ENCODE measurements at places on chromosomes 4 and X.

DNA sequence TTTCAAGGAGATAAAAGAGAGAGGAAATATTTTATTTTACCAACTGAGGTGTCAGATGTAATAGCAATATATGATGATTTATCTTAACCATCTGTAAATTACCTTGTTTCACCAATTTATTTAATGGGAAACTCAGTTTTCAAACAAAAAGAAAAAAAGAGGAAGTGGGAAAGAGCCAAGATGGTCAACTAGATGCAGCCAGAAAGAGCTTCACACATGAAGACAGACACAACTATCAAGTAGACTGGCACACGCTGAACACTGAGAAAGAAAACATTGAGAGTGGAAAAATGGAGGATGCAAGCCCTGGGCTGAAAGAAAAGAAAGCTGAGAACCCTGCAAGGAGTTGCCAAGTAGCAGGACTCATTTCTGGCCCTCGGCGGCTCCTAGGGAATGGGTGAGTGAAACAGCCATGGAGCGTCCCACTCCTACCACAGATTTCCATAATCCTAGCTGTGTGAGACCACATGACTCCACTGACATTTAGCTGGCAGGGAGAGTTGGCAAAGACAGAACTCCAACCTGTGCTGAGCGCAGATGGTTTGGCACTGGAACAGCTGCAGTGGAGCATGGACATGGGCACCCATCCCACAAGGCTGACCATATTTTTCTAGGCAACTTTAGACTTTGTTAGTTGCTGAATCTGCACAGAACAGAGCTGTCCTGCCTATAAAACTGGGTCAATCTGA lies 409.3 kb downstream of the FAM47B start:
- DNase-seq, result no peak

DNA sequence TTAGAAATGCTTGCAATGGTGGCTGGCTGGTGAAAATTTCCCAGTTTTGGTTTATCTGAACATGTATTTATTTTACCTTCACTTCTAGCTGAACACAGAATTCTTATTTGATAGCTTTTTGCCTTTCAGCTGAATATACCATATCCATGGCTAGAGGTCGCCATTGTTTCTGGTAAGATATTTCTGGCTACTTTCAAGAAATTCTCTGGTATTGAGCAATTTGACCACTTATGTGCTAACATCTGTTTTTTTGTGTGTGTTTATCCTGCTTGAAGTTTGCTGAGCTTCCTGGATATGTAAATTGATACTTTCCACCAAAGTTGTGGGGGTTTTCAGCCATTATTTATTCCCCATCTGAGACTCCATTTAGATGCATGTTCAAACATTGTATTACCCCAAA lies 75.4 kb downstream of the FBXW7 start:
- no peak for DNase-seq

DNA sequence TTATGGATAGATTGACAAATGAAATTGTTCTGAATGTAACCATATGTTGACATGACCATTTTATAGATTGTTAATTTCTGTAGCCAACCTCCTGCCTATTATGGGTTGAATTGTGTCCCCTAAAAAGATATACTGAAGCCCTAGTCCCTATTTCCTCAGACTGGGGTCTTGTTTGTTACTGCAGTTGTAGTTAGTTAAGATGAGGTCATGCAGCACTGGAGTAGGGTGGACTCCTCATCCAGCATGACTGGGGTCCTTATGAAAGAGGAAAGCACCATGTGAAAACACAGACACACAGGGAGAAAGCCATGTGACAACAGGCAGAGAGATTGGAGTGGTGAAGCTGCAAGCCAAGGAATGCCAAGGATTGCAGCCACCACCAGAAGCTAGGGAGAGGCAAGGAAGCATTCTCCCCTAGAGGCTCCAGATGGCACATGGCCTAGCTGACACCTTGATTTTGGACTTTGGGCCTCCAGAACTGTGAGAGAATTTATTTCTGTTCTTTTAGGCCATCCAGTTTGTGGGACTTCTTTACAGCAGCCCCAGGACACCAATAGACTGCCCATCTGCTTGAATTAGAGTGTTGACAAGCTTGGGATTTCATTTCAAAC lies 14.0 kb downstream of the MTM1 start:
- DNase-seq, result no peak

GRCh38 chr4:1445716-1446445 lies 39.6 kb upstream of the NKX1-1 start:
- DNase-seq, result no peak
